ENCODE measurements at places on chromosomes 2 and 18. TPM values are rescaled to one million over a fixed set of nuclear protein-coding genes. Genes with fewer than 3 reads are reported as not detected.

GRCh38 chr18:58061349-58061748, 17.3 kb downstream of the NEDD4L start:
- H3K4me1 ChIP-seq: no peaks in the 10 kb centered on the region
- H3K27me3 ChIP-seq: no peaks in the 10 kb centered on the region
- no peak overlapping the region for H3K4me3 ChIP-seq
- no peaks in the 10 kb centered on the region for H3K36me3 ChIP-seq

PER2 gene
- 9.7 TPM for total RNA-seq

- no peak overlapping the region for H3K27ac ChIP-seq
- H3K4me3 ChIP-seq: no peak overlapping the region
- no peak for DNase-seq
- H3K36me3 ChIP-seq: no peaks in the 10 kb centered on the region
- no peaks in the 10 kb centered on the region for H3K27me3 ChIP-seq
Observed at GRCh38 chr2:127584516-127585033, 49.1 kb downstream of the MYO7B start.

FBLN7 gene
- total RNA-seq: 8.7 TPM

- no peaks in the 10 kb centered on the region for H3K27me3 ChIP-seq
- H3K36me3 ChIP-seq: peaks cover 5% of the 10 kb centered on the region
- H3K27ac ChIP-seq: no peak overlapping the region
- no peaks in the 10 kb centered on the region for H3K4me1 ChIP-seq
- DNase-seq: no peak
Observed at GRCh38 chr2:217766356-217766755, 236.4 kb downstream of the TNS1 start.

ZSWIM2 gene
- not detected for total RNA-seq

GRCh38 chr2:101501443-101501842, 26.5 kb upstream of the RFX8 start:
- no peaks in the 10 kb centered on the region for H3K36me3 ChIP-seq
- DNase-seq: no peak
- no peak overlapping the region for H3K27ac ChIP-seq
- H3K4me3 ChIP-seq: no peak overlapping the region
- no peaks in the 10 kb centered on the region for H3K4me1 ChIP-seq
- H3K27me3 ChIP-seq: no peaks in the 10 kb centered on the region

FBXO15 gene
- 0.28 TPM for total RNA-seq

- no peak overlapping the region for H3K4me3 ChIP-seq
- H3K36me3 ChIP-seq: no peaks in the 10 kb centered on the region
- DNase-seq: no peak
- H3K27me3 ChIP-seq: peaks cover 11% of the 10 kb centered on the region
Observed at GRCh38 chr2:2662037-2662846, 331.2 kb upstream of the MYT1L start.

IKZF2 gene
- total RNA-seq: 21.1 TPM

- no peak overlapping the region for H3K4me3 ChIP-seq
- H3K36me3 ChIP-seq: no peaks in the 10 kb centered on the region
- no peak overlapping the region for H3K27ac ChIP-seq
- DNase-seq: no peak
- no peaks in the 10 kb centered on the region for H3K27me3 ChIP-seq
Observed at GRCh38 chr18:25516121-25516520, 164.2 kb upstream of the ZNF521 start.

DNA sequence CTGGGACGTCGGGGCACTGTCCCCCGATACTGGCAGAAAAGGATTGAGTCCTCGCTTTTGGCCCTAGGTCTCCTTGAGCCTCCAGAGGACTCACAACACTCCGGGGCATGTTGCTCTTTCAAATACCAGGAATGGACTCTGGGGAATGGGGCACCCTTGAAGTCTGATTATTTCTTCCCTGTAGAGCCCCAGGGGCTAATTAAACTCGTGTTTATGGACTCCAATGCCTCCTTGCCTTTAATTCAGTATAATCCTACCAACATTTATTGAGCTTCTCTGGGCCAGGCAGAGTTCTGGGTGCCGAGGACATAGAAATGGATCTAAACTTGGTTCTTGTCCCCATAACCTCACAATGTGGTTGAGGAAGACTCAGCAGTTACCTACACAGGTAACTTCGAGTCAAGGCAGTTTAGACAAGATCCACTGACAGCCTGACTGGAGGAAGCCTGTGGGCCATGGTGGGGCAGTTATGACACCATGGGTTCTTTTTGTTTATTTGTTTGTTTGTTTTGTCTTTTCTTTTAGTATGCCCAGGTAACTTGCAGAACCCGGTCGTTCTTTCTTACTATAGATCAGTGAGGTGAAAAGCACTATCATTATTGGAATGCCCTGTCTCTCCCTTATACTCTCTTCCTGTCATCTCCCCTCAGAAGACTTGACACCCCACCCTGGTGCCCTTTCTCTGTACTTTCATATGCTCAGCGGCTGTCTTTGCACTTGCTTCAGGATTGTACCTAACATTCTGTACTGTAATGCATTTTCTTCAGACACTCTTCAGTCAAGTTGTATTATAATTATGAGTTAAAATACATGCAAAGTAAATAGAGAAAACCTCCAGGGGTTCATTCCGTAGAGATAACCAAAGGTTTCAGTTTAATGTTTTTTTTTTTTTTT, 3.2 kb downstream of the CFLAR start:
- H3K27me3 ChIP-seq: no peaks in the 10 kb centered on the region
- peak overlapping the region; percentile 72 for H3K4me3 ChIP-seq
- DNase-seq: no peak
- H3K4me1 ChIP-seq: peaks cover 77% of the 10 kb centered on the region

MOGAT1 gene
- total RNA-seq: not detected
